Activated CD8-positive, alpha-beta T cell treated with anti-CD3 and anti-CD28 coated beads for 36 hours (primary cell): ENCODE measurements at places on chromosomes 11 and 22.
A peak's percentile ranks its signal among the peaks of the same experiment; 100 is the strongest.

GRCh38 chr11:75285776-75286360 is 45.3 kb downstream of the TPBGL start:
- no peaks in the 10 kb centered on the region for H3K27me3 ChIP-seq
- DNase-seq = no peak
- H3K27ac ChIP-seq = no peak overlapping the region
- H3K36me3 ChIP-seq = no peaks in the 10 kb centered on the region
- H3K4me1 ChIP-seq = no peaks in the 10 kb centered on the region
- no peak overlapping the region for H3K4me3 ChIP-seq

GRCh38 chr11:490186-490929 is 16.7 kb downstream of the RNH1 start:
- no peak overlapping the region for H3K27ac ChIP-seq
- H3K27me3 ChIP-seq = no peaks in the 10 kb centered on the region
- H3K4me1 ChIP-seq = no peaks in the 10 kb centered on the region
- H3K36me3 ChIP-seq = peaks cover 7% of the 10 kb centered on the region
- no peak overlapping the region for H3K4me3 ChIP-seq

DNA sequence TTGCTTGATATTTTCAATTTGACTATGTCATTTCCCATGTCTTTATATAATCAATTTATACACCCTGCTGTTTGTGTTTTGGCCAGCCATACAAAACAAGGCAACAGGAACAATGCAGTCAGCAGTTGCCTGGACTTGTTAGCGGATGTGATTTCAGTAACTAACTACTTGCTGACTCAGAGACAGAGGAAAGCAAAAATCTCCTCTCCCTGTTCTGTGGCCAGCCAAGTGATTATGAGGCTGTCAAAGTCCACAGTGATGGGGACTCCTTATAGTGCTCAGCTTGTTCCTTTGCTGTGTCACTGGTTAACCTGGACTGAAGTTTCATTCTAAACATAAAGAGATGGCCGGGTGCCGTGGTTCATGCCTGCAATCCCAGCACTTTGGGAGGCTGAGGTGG is 32.6 kb upstream of the APLP2 start:
- no peak overlapping the region for H3K27ac ChIP-seq
- H3K4me1 ChIP-seq = no peaks in the 10 kb centered on the region
- H3K4me3 ChIP-seq = no peak overlapping the region
- H3K27me3 ChIP-seq = peaks cover 2% of the 10 kb centered on the region

- H3K4me3 ChIP-seq = no peak overlapping the region
- no peak overlapping the region for H3K27ac ChIP-seq
- H3K4me1 ChIP-seq = no peaks in the 10 kb centered on the region
- no peaks in the 10 kb centered on the region for H3K36me3 ChIP-seq
Measured at GRCh38 chr11:121109471-121109870, 8.4 kb downstream of the TECTA start.

DNA sequence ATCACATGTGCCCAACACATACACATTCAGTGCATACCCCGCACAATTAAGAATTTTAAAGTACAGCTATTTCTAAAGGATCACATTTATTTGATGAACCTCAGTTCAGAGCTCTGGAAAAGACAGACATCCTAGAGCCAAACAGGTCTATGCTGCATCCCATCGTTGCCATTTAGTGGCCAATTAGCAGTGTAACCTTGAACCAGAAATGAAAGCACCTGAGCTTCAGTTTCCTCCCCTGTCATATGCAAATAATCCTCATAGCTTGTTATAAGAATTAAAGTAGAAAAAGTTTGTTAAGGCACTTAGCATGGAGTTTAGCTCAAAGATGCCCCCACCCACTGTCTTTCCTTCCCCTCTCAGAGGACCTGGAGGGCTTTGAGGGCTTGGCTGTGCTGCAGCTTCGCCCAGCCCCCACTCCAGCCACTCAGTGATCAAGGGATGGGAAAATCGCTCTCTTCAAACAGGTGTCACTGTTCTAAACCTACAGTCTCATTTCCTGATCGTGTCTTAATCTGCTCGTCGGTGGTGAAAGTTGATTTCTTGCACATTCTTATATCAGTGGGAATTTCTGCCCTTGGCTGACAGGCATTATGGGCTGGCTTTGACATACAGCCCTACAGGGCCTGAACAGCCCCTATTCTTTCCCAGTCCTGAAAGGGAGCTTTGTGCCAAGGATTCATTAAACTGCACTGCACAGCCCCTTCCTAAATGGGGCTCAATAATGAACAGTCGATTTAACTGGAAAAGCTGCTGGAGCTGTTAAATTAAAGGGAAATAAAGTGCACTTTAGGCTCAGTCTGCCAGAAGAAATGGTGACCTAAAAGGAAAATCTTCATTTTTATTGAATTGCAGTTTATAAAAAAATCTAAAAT is 23.3 kb upstream of the FAM181B start:
- no peak overlapping the region for H3K4me3 ChIP-seq
- no peaks in the 10 kb centered on the region for H3K27me3 ChIP-seq
- no peak for DNase-seq
- H3K27ac ChIP-seq = no peak overlapping the region
- peaks cover 18% of the 10 kb centered on the region for H3K4me1 ChIP-seq

DNA sequence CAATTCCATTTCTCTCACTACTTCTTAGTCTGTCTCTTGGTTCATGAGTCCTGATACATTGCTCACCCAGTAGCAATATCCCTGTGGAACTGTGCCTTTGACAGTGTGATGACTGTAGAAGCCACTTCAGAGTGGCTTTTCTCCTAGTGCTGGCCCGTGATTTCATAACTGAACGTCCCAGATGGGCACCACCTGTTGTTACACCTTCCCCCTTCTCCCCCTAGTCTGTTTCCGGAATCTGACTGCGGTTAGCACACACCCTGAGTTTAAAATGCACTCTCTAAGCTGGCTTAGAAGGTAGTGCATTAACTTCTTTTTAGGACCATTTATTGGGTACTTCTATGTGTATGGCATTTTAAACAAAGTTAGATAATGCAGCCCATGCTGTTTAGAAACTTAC is 83.0 kb downstream of the ALX4 start:
- no peak overlapping the region for H3K4me3 ChIP-seq
- no peak overlapping the region for H3K27ac ChIP-seq
- H3K27me3 ChIP-seq = no peaks in the 10 kb centered on the region
- no peak for DNase-seq

DNA sequence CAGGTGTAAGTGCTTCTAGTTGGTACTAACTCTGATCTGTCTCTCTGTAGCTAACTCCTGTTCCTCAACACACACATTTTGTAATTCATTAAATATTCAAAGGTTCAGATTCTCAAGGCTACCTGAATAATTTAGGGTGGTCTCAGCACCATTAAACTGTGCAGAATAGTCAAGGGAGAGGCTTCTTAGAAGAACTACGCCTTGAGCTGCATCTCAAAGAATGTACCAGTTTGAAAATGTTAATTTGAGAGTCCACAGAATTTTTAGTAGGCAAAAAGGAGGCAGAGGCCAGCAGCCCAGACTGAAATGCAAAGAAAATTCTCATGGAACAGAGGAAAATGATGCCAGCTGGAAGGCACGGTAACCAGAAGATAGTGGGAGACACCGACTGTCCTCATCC is 72.2 kb downstream of the GAB2 start:
- peaks cover 11% of the 10 kb centered on the region for H3K4me1 ChIP-seq
- peaks cover 9% of the 10 kb centered on the region for H3K27me3 ChIP-seq
- H3K36me3 ChIP-seq = no peaks in the 10 kb centered on the region
- no peak for DNase-seq
- H3K4me3 ChIP-seq = no peak overlapping the region

GRCh38 chr11:61961570-61962212 is 5.7 kb downstream of the FTH1 start:
- H3K4me1 ChIP-seq = peaks cover 26% of the 10 kb centered on the region
- DNase-seq = no peak
- H3K4me3 ChIP-seq = no peak overlapping the region
- H3K27ac ChIP-seq = no peak overlapping the region
- H3K27me3 ChIP-seq = peaks cover under 1% of the 10 kb centered on the region

DNA sequence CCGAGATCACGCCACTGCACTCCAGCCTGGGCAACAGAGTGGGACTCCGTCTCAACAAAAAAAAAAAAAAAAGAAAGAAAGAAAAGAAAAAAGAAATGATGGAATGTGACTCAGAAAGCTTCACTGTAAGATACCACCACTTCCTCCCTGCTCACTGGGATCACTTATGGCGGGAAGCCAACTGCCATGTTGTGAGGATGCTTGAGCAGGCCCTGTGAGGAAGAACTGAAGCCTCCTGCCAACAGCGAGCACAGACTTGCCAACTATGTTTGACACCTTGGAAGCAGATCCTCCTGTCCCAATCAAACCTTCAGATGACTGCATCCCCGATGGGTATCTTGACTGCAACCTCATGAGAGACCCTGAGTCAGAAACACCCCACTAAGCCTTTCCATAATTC is 8.3 kb downstream of the SEC14L6 start:
- no peak overlapping the region for H3K4me3 ChIP-seq
- peaks cover 16% of the 10 kb centered on the region for H3K27me3 ChIP-seq
- H3K27ac ChIP-seq = no peak overlapping the region
- H3K36me3 ChIP-seq = no peaks in the 10 kb centered on the region
- DNase-seq = no peak

DNA sequence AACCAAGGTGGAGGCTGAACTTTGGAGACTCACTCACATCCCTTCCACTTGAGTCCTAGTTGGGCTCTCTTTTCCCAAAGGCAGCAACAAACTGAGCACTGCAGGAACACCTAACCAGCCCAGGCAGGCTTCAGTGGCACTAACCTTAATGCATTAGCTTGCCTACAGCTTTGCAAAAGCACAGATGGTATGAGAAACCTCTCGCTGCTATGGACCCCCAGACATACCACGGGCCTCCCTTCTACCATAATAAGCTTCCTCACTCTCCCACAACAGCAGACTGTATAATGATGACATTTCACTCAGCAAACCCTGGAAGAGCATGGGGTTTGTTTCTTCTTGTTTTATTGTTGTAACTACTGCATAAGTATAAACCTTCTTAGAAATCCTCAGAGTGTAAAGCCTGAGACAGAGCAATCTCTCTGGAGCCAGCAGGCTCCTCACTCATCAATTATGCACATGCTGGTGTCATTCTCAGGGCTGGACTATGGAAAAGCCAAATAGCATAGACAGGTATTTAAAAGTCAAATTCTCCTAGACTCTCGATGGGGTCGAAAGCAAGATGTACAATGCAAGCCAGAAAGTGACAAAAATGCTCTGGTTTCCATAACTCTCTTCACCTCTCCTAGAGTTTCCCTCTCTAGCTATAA is 167.6 kb downstream of the NXPE2 start:
- H3K27me3 ChIP-seq = no peaks in the 10 kb centered on the region
- H3K27ac ChIP-seq = no peak overlapping the region
- no peaks in the 10 kb centered on the region for H3K36me3 ChIP-seq
- H3K4me3 ChIP-seq = no peak overlapping the region

- DNase-seq = no peak
- H3K4me3 ChIP-seq = no peak overlapping the region
- H3K4me1 ChIP-seq = no peaks in the 10 kb centered on the region
- no peak overlapping the region for H3K27ac ChIP-seq
Measured at GRCh38 chr11:46485856-46486443, 94.4 kb upstream of the CHRM4 start.

GRCh38 chr11:5620651-5621521 is 3.9 kb upstream of the TRIM34 start:
- no peaks in the 10 kb centered on the region for H3K27me3 ChIP-seq
- H3K4me1 ChIP-seq = peaks cover 16% of the 10 kb centered on the region
- no peaks in the 10 kb centered on the region for H3K36me3 ChIP-seq
- H3K27ac ChIP-seq = no peak overlapping the region
- no peak overlapping the region for H3K4me3 ChIP-seq

- H3K4me3 ChIP-seq = no peak overlapping the region
- H3K4me1 ChIP-seq = peaks cover 64% of the 10 kb centered on the region
- H3K27ac ChIP-seq = peak overlapping the region; percentile 68
- H3K27me3 ChIP-seq = no peaks in the 10 kb centered on the region
Measured at GRCh38 chr11:86040919-86041850, 27.7 kb downstream of the PICALM start.

DNA sequence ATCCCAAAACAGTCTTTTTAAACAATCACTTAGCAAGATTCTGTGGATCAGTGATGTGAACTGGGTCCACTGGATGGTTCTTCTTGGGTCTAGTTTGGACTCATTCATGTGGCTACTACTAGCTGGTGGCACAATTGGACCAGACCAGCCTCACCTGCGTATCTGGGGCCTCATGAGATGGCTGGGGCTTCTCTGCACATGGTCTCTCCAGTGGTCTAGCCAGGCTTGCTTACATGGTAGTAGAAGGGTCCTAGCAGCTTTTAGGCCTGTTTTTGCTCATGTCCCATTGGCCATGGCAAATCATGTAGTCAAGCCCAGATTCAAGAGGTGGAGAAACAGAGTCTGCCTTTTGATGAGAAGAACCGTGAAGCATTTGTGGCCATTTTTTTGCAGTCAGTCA is 94.0 kb downstream of the RRAS2 start:
- no peak overlapping the region for H3K27ac ChIP-seq
- H3K27me3 ChIP-seq = no peaks in the 10 kb centered on the region
- no peak overlapping the region for H3K4me3 ChIP-seq
- DNase-seq = no peak

GRCh38 chr11:8688414-8689362 is 6.1 kb downstream of the RPL27A start:
- H3K27ac ChIP-seq = peak overlapping the region; percentile 97
- no peaks in the 10 kb centered on the region for H3K27me3 ChIP-seq
- peaks cover 45% of the 10 kb centered on the region for H3K4me1 ChIP-seq
- H3K36me3 ChIP-seq = peaks cover 79% of the 10 kb centered on the region
- H3K4me3 ChIP-seq = peak overlapping the region; percentile 93
- DNase-seq = peak; percentile 91

DNA sequence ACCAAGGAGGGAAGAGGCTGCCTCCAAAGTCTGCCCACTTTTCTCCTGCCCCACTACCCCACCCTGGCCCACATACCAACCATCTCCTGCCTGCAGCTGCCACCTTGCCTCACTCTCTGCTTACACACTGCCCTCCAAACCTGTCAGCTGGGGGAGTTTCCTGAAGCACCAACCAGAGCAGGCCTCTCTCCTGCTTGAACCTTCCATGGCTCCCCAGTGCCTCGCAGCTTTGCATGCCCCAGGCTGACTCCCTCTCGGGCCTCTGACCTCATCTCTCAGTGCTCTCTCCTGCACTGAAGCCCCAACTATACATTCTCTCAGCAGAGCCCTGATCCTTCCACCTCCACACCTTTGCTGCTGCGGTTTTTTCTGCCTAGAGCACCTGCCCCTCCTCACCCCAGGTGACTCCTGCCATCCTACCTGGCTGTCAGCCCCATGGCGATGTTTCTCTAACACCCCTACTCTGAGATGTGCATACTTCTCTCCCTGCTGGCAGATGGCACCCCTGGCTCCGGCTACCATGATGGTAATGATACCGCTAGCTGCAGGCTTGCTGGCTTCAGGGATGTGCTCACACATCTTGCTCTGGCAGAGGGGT is 43.5 kb downstream of the MN1 start:
- no peak overlapping the region for H3K4me3 ChIP-seq
- DNase-seq = no peak
- H3K36me3 ChIP-seq = no peaks in the 10 kb centered on the region
- no peaks in the 10 kb centered on the region for H3K4me1 ChIP-seq
- no peaks in the 10 kb centered on the region for H3K27me3 ChIP-seq

GRCh38 chr11:130523609-130524008 is 75.2 kb downstream of the ADAMTS15 start:
- H3K4me1 ChIP-seq = no peaks in the 10 kb centered on the region
- no peak for DNase-seq
- H3K4me3 ChIP-seq = no peak overlapping the region
- no peaks in the 10 kb centered on the region for H3K27me3 ChIP-seq
